ENCODE measurements at places on chromosomes 7 and 10.

- H3K36me3 ChIP-seq: no peaks in the 10 kb centered on the region
- no peaks in the 10 kb centered on the region for H3K27me3 ChIP-seq
- H3K4me1 ChIP-seq: peaks cover 2% of the 10 kb centered on the region
- no peak overlapping the region for H3K27ac ChIP-seq
- no peak overlapping the region for H3K4me3 ChIP-seq
Observed at GRCh38 chr10:18099415-18099814, 40.8 kb upstream of the CACNB2 start.

- H3K27me3 ChIP-seq: no peaks in the 10 kb centered on the region
- no peak overlapping the region for H3K27ac ChIP-seq
- DNase-seq: no peak
- no peaks in the 10 kb centered on the region for H3K36me3 ChIP-seq
- no peaks in the 10 kb centered on the region for H3K4me1 ChIP-seq
- H3K4me3 ChIP-seq: no peak overlapping the region
Observed at GRCh38 chr7:51121931-51122425, 194.6 kb downstream of the COBL start.

DNA sequence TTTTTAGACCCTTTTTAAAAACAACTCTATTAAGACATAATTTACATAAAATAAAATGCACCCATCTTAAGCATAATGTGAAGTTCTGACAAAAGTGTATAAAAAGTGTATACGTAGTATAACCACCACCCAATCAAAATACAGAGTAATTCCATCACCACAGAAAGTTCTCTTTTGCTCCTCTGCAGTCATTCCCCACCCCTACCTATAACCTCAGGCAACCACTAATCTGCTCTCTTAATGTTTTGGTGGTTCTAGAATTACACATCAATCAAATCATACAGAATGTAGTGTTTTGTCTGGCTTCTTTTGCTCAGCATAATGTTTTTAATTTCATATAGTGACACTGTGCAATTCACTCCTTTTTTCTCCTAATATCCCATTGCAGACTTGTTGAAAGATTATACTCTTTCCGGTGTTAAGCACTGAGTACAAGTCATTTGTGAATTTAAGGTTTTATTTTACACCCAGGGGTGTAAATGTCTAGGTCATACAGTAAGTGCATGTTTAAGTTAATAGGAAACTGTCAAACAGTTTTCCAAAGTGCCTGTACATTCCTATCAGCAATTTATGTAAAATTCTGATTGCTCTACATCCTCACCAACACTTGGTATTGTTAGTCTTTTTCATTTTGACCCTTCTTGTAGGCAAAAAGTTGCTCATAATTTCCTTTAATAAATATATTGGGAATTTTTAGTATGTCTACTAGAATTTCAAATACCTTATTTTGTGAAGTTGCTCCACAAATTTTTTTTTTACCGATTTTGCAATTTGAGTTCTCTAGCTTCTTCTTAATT lies 86.3 kb downstream of the ZFAND4 start:
- H3K36me3 ChIP-seq: no peaks in the 10 kb centered on the region
- H3K4me1 ChIP-seq: no peaks in the 10 kb centered on the region
- no peak overlapping the region for H3K4me3 ChIP-seq
- H3K27me3 ChIP-seq: no peaks in the 10 kb centered on the region
- no peak overlapping the region for H3K27ac ChIP-seq

- H3K27ac ChIP-seq: no peak overlapping the region
- no peaks in the 10 kb centered on the region for H3K4me1 ChIP-seq
- no peak overlapping the region for H3K4me3 ChIP-seq
- H3K27me3 ChIP-seq: no peaks in the 10 kb centered on the region
Observed at GRCh38 chr7:51325261-51325676, 8.7 kb upstream of the COBL start.

DNA sequence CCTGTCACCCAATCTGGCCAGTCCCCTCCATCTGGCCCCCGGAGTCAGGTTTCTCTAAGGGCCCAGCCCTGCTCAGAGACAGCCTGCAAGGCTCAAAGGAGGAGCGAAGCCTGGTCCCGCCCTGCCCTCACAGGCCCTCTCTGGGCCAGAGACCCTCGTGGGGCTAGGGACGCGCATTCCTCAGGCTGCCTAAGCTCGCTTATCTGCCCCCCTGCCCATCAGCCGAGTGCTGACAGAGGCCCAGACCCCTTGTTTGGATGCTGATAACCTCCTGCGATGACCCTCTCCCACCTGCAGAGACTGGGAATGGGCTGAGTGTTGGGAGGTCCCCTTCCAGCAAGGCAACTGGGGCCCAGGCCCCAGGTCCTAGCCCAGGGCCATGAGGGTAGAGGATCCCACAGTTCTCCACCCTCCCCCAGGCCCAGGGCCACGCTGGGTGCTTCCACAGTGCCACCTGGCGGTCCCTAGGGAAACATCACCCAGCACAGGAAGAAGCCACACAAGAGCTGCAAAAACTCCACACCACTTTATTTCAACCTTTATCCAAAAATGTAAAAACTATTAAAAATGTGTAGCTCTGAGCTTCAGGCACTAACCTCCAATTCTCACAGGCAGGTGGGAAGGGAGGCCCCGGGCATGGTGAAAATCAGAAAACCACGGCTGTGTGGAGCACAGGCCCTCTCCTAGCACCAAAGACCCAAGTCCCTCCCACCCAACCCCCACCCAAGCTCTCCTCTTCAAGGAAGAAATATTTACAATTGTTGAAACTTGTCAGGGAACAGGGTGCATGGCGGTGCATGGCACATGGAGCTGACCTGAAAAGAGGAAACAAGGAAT lies 2.2 kb downstream of the NPM3 start:
- peaks cover 50% of the 10 kb centered on the region for H3K4me1 ChIP-seq
- H3K27ac ChIP-seq: no peak overlapping the region
- H3K4me3 ChIP-seq: no peak overlapping the region
- H3K36me3 ChIP-seq: peaks cover 9% of the 10 kb centered on the region
- no peaks in the 10 kb centered on the region for H3K27me3 ChIP-seq

DNA sequence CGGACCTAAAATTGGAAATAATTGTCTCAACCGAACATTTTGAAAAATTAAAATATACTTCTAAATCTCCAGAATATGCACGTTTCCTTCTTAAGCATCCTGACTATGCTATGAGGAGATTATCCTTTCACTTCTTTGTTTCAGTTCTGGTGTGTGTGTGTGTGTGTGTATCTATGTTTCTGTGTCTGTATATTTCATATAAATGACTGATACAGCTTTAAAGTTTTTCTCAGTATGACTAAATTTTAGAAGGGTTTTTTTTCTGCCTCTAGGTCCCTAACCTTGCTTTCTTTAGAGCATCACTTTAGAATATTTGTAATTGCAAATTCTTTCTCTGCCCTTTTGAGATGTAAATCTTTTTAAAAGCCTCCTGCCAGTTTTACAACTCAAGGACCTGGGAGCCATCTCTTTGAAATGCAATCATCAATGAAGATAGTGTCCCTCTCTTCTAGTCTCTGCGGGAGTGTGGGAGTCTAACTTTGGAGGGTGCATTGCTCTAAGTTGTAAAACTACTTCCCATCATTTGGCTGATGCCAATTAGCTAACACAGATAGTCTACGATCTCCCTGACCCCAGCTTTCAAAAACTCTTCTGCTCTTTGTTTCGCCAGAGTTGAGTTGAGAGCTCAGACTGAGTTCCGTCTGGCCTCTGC lies 782.0 kb upstream of the ZWINT start:
- H3K27ac ChIP-seq: no peak overlapping the region
- no peak for DNase-seq
- H3K4me1 ChIP-seq: no peaks in the 10 kb centered on the region
- H3K27me3 ChIP-seq: no peaks in the 10 kb centered on the region

GRCh38 chr7:109964780-109965179 lies 1126.1 kb upstream of the LRRN3 start:
- H3K4me3 ChIP-seq: no peak overlapping the region
- H3K27ac ChIP-seq: no peak overlapping the region
- H3K27me3 ChIP-seq: no peaks in the 10 kb centered on the region
- no peaks in the 10 kb centered on the region for H3K36me3 ChIP-seq
- DNase-seq: no peak
- no peaks in the 10 kb centered on the region for H3K4me1 ChIP-seq

GRCh38 chr7:138097064-138097741 lies 20.9 kb downstream of the AKR1D1 start:
- H3K36me3 ChIP-seq: no peaks in the 10 kb centered on the region
- DNase-seq: no peak
- H3K27ac ChIP-seq: no peak overlapping the region
- no peaks in the 10 kb centered on the region for H3K27me3 ChIP-seq

All from thoracic aorta (tissue), 2 donors.